ENCODE measurements at places on chromosomes 5 and 9. TPM values are rescaled to one million over a fixed set of nuclear protein-coding genes. Genes with fewer than 3 reads are reported as not detected.
A peak's percentile ranks its signal among the peaks of the same experiment; 100 is the strongest.

- peak; percentile 79 for DNase-seq
Measured at GRCh38 chr9:6931913-6932312, 174.1 kb downstream of the KDM4C start.

DNA sequence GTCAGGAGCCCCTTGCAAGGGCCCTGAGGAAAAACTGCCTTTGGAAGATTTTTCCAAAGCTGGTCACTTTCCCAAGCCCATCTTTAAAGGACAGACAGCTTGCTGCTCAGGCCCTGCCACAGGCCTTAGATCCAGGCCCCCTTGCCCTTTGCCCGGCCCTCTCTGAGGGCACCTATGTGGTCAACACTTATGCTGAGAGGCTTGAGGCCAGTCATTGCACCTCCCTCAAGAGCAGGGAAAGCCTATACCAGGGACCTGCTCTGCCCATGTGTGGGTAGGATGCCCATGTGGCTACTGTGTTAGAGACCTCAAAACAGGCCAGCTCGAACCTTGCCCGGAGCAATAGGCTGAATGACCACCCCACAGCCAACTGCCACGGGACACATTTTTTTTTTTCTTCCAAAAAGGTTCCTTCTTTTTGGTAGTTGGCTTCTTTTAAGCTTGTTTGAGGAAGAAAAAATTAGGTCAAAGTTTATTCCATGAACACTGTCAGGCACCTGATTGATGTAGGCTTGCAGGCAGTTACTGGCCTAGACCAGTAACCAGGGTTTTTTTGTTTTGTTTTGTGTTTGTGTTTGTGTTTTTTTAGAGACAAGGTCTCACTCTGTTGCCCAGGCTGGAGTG is 3.8 kb downstream of the TCF7 start:
- no peak for DNase-seq

- DNase-seq, result peak; percentile 64
Measured at GRCh38 chr9:115013998-115014397, 83.6 kb upstream of the TNFSF8 start.

GRCh38 chr5:140251527-140251973 is 51.4 kb downstream of the PFDN1 start:
- DNase-seq, result peak; percentile 88

DNA sequence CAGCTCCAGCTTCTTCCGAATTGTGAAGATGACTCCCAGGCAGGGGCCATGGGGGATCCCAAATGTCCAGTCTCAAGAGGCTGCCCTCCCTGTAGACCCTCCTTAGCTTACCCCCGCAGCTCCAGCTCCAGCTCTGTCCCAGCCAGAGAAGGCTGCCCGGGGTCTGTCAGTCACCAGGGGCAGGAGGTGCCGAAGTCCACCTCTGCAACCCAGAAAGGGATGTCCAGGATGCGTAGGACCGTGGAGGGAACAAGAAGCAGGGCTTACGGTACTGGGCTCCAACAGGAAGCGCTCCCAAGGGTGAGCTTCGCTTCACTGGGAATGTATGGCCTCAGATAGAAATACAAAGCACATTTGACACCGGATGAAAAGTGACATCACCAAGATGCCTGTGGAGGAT is 6.0 kb downstream of the IPPK start:
- DNase-seq, result no peak

GRCh38 chr5:56951126-56951945 is 587 bp downstream of the MIER3 start:
- no peak for DNase-seq

GRCh38 chr5:32222723-32223470 is 48.8 kb upstream of the GOLPH3 start:
- DNase-seq, result no peak

DNA sequence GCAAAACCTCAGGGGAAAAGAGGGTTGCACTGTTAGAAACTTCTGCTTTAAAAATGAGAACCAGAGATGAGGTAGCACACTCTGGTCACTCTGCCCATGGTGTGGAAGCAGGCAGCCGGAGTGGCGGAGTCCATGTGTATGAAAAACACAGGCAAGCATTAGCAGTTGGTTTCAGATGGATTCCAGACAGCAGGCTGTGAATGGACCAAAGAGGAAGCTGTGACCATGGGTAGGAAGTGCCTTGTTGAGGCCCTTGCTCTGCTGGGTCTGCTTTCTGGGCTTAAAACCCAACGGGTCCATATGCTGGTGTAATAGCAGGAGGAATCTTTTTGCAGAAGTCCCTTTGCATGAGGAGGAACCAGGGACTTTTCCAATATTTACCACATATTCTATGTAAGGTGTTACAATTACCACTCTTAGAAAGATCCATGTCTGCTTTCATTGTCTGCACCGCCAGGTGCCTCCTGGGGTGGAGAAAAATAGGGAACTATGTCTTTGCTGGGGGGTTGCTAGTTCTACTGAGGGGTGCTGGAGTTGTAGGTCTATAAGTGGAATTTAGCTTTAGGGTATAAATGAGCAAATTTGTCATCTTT is 77.0 kb downstream of the ANKRD55 start:
- DNase-seq, result no peak

DNA sequence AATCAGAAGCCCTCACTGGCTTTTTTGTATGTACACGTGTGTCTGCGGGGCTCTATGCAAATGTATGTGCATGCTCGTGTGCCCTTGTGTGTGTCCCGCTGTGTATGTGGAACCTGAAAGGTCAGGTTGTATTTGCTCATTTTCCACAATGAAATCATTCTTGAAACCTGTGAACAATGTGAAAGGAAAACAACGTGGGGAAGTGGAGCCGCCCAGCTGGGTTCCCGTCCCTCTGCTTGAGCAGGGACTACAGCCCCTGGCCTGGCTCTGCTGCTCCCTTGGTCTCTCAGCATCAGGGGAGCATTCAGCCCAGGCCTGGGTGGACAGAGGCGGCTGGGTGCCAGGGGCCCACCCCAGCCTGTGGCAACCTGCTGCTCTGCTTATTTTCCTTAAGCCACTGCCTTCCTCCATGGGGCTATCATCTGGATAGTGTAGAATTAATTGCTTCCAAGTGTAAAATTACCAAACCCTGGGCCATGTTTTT is 3.0 kb downstream of the ECSCR start:
- no peak for DNase-seq

- no peak for DNase-seq
Measured at GRCh38 chr9:91033797-91034196, 232.2 kb downstream of the SYK start.

GRCh38 chr9:18274693-18275092 is 199.3 kb upstream of the ADAMTSL1 start:
- peak; percentile 35 for DNase-seq

GRCh38 chr5:169590602-169591001 is 7.0 kb downstream of the SPDL1 start:
- DNase-seq, result peak; percentile 94

The ENTPD2 gene
- 0.17 TPM for total RNA-seq

The TUSC1 gene
- 18.5 TPM for total RNA-seq

The RALGDS gene
- 16.0 TPM for total RNA-seq

The TEX48 gene
- total RNA-seq, result not detected

The PCSK1 gene
- total RNA-seq, result not detected

The ASPN gene
- not detected for total RNA-seq

The GGTA1 gene
- total RNA-seq, result not detected
